Stimulated activated CD4-positive, alpha-beta T cell treated with anti-CD3 and anti-CD28 coated beads, Interleukin-15, amount 100 ng/mL, for 1 hour (primary cell): ENCODE measurements at places on chromosomes 3 and 15.

- DNase-seq: no peak
Measured at GRCh38 chr3:36373666-36374065, 6.6 kb upstream of the STAC start.

- no peak for DNase-seq
Measured at GRCh38 chr15:83762367-83762766, 108.4 kb downstream of the ADAMTSL3 start.

DNA sequence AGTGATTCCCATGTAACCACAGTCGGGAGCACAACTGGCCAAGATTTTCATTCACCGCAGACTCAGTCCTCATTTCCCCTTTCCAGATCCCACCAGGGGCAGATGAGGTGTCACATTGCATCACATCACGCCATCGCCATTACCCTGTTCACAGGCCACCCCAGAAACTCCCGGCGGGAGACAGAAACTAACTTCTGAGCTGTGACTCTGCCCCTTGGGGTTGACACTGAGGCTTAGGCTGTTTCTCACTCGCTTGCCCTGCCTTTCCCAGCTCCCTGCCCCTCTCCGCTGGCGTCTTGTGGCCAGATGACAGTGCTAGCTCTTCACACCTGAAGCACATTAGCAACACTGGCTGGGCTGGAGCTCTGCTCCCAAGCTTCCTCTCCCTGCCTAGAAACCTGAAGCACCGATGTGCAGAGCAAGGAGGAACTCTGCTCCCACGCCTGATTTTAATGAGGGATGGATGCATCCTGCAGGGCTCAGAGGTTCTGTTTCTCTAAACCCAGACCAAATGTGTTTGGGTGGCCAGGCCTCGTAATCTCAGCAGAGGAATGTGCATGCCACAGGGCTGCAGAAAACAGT, 88.8 kb upstream of the CTDSPL start:
- DNase-seq: no peak

DNA sequence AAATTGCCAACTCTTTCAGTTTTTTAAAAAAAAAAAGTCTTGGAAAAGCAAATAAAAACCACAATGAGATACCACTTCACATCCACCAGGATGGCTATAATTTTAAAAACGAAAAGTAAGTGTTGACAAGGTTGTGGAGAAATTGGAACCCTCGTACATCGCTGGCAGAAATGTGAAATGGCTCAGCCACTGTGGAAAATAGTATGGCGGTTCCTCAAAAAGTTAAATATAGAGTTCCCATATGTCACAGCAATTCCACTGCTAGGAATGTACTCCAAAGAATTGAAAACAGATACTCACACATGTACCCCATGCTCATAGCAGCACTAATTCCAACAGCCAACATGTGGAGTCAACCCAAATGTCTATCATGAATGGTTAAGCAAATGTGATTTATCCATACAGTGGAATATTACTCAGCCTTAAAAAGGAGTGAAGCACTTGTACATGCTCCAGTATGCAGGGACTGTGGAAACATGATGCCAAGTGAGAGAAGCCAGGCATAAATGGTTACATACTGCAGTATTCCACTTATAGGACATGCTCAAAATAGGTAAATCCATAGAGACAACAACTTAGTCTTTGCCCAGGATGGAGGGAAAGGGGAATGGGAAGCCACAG, 73.8 kb upstream of the PCSK6 start:
- no peak for DNase-seq

DNA sequence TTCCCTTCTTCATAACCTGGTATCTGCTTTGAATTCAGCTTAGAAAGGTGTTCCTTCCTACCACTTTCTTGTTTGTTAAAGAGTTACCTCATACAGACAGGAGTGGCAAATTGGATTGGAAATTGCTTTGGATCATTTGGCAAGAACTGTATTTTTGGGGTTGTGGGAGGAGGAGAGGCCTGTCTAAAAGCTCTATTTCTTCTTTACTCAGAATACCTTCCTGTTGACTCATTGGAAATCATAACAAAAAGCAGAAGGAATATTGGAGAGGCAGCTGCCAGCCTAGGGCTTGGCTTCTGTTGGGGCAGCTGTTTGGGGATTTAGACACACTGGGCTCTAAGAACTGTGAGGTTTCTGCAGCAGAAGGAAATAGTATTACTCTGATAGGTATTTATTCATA, 14.2 kb downstream of the IQGAP1 start:
- DNase-seq: no peak

DNA sequence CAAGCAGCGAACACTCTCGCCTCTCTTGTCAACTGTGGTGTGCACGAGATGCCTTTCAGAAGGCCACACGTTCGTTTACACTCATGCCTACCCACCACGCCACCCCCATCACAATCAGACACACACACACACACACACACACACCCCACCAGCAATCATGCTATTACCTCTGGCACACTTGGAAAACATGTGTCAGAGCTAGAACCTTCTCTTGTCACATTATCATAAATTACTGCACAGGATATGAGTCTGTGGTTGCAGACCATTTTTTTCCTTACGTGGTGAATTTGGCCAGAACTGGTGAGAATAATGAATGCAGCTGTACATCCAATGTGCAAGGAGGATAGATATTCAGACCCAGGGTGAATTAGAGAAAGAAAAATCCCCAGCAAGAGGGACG, 52.4 kb downstream of the TRIM69 start:
- DNase-seq: no peak

- no peak for DNase-seq
Measured at GRCh38 chr3:86880066-86880465, 110.9 kb downstream of the VGLL3 start.

DNA sequence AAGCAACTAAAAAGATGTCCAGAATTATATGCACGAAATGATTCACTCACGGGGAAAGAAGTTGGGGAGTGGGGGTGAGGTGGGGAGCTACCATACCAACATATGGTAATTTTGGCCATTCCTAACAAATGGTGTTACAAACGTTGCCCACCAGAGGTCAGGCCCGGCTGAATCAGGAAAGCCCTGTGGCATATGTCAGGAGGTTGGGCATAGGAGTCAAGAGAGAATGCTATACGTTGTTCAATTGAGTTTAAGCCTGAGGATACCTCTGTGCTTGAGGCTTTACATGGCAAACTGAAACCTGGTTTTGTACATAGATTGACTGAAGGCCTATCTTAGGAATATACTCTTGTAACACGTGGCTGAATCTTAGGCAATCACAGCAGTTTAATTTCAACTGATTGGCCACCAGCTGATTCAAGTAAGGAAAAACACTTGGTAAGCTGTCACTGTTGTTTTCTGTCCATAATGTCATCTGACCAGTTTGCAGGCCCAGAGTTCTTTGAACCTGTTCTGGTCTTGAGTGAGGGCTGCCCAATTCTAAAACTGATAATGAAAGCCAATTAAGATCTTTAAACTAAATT, 23.4 kb upstream of the SLC2A2 start:
- peak; percentile 5 for DNase-seq

GRCh38 chr3:53850895-53851294, 4.5 kb downstream of the IL17RB start:
- no peak for DNase-seq

DNA sequence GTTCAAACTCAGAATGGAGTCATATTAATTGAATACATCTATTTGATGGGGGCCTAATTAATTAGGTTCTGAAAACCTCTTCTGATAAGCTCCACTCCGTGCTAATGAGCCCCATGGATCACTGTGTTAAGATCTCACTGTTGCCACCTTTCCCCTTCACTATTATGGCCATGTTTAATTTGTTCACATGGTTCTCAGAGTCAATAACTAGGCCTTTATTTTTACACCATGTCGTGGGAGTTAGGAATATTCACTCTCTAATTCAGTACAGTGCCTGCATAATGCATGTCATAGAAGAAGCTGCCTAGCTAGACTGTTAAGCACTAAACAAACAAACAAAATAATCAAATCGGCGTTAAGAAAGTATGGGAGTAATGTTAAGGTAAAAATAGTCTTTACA, 84.9 kb downstream of the EDEM1 start:
- no peak for DNase-seq

- DNase-seq: no peak
Measured at GRCh38 chr3:173870976-173871375, 473.4 kb downstream of the NLGN1 start.

DNA sequence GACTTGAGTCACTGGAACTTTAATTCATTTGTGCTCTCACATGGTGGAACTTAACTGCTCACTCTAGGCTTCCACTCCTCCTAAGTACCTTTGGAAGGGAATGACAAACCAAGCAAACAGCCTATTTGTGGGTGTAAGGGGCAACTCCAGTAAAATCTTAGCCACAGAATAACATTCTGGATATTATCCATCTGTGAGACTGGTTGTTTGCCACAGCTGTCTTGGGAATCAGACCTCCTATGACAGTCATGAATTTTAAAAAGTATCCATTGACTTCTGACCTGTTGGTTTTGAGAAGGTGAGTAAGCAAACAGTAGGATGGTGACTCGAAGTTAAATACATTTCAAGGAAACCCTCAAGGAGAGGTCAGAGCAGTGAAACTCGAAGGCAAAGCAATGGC, 147.3 kb upstream of the CDIN1 start:
- DNase-seq: no peak

GRCh38 chr15:74128785-74129585, 1.4 kb upstream of the ISLR2 start:
- no peak for DNase-seq

DNA sequence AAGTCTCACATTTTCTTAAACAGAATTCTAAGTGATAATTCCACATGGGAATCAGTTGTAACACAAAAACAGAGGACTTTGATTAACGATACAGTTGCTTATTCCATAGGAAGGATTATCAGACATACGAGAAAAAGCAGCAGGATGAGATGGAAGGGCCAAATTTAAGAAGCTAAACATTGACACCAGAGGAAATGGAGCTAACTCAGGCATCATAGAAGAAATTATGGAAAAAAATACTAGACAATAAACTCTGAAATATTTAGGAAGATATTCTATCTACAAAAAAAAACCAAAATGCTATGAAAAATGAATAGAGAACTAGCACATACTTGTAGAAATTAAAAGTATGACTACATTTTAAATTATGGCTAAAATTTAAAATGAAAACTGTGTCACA, 776.1 kb downstream of the ROBO1 start:
- DNase-seq: no peak

- DNase-seq: peak; percentile 11
Measured at GRCh38 chr15:50353975-50354837, 792 bp downstream of the GABPB1 start.

GRCh38 chr3:133934073-133934970, 38.6 kb upstream of the RAB6B start:
- DNase-seq: no peak
